Cerebellar nuclear complex (tissue), 1 donor: ENCODE measurements at places on chromosomes 6 and 20.

GRCh38 chr20:64222291-64222735, 33.2 kb upstream of the PCMTD2 start:
- no peak for DNase-seq

- no peak for DNase-seq
Observed at GRCh38 chr6:37684801-37685200, 12.9 kb downstream of the MDGA1 start.

GRCh38 chr6:7282097-7282906, 30.7 kb downstream of the SSR1 start:
- no peak for DNase-seq

- no peak for DNase-seq
Observed at GRCh38 chr6:128284128-128284527, 236.3 kb downstream of the PTPRK start.

- no peak for DNase-seq
Observed at GRCh38 chr6:140718021-140718420, 1343.6 kb upstream of the CITED2 start.

DNA sequence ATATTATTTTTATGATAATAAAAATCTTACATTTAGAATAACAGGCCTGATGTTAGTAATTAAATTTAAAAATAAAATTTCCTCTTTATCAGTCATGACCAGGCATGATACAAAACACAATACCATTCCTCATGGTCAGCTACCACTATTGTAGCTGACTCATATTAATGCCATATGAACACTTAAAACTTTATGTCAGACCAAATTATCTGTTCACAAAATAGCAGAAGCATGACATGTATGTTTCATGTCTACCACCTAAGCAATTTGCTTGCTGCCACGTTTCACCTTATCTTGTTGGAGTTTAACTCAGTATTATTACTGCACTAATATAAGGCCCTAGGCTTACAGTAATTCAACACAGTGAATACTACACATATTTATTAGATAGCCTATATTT, 65.7 kb downstream of the HTR1B start:
- no peak for DNase-seq

GRCh38 chr6:39357998-39358686, 35.6 kb upstream of the KCNK16 start:
- no peak for DNase-seq
